AML-193 (cell line): ENCODE measurements at places on chromosomes 3 and 15.
A peak's percentile ranks its signal among the peaks of the same experiment; 100 is the strongest.

DNA sequence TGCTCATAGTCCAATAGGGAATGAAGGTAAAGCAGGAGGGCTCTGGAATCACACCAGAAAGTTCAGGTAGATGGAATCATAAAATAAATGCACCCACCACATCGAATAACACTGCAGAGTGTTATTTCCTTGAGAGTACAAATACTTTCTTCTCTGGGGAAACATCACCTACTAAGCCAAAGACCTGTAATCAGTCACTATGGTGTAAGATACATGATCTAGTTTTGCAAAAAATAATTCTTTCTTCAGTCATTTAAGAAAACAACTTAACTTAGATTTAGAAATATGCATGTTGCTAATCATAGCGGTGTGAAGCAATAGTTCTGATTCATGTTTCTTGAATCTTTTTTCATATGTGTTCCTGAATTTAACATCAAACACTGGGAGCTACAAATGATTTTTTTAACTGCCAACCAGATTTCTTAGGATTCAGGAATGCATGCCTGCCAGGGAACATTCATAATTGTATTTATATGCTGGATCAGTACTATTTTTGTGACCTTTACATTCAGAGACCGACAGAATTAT lies 40.2 kb upstream of the MEIS2 start:
- no peak for DNase-seq

- no peak for DNase-seq
Measured at GRCh38 chr3:21747376-21747775, 3.6 kb downstream of the ZNF385D start.

DNA sequence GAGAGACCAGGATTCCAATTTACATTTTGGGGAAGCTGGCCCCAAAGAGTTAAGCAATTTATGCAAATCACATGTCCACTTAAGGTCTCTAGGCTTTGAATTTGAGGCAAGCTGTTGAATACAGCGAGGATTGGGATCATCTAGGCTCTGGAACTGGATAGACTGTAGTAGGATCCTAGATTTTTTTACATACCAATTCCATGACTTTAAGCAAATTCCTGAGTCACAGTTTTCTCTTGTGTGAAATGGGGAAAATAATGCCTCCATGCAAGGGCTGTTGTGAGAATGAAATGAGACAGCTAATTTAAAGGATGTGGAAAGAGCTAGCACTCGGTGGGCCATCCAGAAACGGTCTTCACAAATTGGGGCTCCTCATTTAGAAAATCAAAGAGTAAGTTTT lies 103.4 kb downstream of the MINAR1 start:
- no peak for DNase-seq

DNA sequence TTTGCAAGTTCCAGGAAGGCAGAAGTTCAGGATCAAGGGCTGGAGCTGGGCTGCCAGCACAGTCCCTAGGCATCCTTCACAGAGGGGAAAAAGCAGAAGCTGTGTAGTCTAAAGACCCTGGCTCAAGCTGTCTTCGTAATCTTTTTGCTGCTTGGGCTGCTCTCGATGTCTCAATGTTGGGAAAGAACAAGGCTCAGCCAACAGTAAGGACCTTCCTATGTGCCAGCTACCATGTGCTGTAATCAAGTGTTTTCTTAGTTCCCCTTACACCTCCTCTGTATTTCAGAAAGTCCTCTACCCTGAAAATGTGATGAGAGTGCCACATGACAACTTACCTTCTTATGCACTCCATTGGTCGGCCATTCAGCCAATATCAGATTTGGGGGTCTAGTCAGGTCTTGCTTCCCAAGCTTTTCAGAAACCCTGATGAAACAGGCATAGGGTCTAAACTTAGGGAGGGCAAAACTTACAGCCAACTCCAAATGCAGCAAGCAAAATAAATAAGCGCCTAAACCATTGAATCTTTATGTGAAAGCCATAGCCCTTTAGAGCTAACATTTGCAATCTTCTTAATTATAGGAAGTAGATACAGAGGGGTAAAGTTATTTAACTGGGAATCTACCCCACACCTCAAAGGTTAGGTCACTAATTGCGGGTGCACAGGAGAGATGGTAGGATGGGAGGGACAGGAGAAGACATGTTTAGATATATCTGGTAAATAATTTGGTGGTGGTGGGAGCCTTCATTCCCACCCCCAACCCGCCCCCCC lies 1.2 kb upstream of the EDEM1 start:
- peak; percentile 98 for DNase-seq

DNA sequence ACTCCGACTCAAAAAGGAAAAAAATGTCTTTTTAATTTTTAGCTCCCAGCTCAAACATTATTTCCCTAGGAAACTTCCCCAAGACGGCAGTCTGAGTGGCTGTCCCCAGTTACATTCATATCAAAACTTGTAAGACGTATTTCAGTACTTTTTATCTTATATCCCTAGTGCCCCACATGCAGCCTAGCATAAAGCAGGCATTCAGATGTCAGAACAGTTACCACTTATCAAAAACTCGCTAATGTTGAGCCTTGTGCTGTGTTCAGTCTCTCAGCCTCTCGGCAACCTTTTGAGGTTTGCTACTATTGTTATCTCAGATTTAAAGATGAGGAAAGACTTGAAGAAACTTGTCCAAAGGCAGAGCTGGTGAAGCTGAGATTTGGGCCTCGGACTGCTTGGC lies 6.6 kb upstream of the SELENOS start:
- DNase-seq = no peak

DNA sequence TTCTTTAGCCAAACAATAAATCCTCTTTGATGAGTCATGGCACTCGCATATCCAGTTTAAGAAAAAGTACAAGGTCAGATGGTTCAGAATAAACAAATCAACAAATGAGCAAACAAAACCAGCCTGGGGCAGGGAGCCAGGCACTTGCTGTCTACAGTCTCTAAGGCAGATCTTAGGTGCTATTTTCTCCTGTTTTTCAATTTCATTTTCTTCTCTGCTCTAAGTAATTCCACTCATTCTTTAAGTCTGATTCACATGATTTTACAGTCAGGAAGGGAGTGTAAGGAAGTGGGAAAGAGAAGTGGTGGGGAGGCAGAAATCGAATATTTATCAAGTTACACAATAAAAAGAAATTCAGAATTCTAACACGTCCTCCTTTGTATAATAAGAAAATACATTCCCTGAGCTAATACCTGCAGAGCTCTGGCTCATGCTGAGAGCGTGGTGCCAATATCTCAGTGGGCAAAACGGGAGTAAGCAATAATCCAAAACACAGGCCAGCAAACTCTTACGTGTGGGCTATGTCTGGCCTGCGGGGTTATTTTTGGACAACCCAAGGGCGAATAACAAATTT lies 298.6 kb downstream of the ADAMTS17 start:
- no peak for DNase-seq

DNA sequence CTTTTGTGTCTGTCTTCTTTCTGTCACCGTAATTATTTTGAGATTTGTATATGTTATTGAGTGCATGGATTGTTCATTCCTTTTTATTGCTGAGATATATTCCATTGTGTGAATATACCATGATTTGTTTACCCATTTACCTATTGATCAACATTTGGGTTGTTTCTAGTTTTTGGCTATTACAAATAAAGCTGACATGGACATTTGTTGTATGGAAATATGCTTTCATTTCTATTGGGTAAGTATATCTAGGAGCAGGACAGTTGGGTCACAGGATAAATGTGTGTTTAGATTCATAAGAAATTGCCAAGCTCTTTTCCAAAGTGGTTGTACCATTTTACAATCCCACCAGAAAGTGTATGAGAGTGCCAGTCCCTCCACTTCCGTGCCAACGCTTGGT lies 51.2 kb downstream of the PFN2 start:
- DNase-seq = no peak

DNA sequence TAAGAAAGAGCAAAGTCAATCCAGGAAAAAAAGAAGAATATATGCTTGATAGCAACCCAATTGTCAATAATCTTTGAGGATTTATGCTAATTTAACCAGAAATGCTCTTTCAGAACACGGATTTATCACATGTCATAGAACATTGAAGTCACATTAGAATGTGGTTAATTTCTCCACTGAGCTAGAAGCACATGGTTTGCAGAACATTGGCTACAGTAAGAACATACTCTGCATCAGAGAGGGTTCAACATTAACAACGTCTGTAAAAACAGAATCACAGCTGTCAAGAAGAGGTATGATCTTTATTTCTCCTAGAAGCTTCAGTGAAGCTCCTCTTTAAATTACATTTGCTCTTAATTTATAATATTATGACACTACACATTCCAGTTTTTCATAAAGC lies 619.7 kb upstream of the AGTR1 start:
- no peak for DNase-seq

- DNase-seq = no peak
Measured at GRCh38 chr3:149243540-149243939, 21.9 kb upstream of the CP start.

- DNase-seq = no peak
Measured at GRCh38 chr3:48268381-48268935, 27.6 kb downstream of the ZNF589 start.

DNA sequence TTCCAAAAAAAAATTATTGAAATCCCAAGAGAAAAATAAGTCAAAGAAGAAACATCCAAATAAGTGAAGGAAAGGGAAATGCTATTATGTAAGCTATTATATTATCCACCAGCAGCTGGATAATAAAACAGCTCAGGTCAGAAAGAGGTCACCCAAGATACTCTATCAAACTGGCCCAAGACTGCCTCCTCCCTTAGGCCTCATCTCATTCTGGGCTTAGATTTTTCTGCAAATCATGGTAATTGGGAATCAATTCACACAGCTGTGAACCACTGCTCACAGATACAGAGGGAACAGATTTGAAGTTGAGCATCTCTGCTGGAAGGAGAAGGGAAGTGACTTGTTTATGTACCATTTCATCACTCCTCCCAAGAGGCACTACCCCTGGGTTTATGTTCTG lies 294.6 kb upstream of the DPPA4 start:
- DNase-seq = no peak

- no peak for DNase-seq
Measured at GRCh38 chr3:182375916-182376315, 417.4 kb upstream of the ATP11B start.

DNA sequence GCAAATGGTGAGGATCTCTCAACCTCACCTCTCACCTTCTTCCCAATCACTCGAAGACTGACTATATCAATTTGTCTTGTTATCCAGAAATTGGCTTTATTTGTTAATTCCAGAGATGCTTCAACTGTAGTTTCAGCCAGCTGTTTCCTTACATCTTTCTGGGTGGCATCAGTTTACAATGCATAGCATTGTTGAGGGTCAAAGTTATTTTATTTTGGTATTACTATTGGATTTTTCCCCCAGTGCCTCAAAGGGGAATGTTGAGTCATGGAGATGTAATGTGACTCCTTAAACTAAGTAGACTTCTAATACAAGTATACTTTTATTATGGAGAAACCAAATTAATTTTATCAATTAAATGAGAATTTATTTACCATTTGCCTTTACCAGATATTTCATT lies 351.6 kb downstream of the TIGIT start:
- DNase-seq = no peak

DNA sequence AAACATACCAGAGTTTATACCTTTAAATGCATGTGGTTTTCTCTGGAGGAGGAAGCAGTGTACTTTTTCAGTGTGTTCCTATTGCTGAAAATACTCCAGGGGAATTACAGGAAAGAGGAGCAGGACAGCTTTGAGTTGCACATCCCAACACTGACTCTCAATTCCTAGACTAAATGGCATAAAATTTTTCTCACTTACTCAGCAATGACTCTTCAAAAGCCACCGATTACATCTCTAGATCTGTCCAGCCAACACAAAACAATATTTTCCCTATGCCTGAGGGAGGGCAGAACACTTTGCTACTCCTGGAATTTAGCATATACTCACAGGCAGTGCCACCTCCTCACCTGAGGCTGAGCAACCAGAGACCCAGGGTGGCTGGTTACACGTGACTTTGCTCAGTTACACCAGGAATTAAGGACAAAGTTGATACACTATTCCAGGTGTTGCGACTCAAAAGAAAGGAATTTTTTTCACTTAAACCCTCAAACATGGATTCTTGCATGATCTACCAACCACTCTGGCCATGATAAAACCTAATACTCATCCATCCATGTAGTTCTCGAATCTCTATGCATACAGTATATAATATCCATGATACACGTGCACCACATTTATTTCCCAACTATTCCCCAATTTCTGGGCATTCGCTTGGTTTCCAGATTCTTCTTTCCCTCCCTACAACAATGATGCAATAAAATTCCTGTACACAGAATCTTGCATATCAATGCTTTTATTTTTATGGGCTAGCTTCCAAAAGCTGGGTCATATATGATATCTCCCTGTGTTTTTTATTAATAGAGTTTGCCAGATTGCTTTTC lies 194.6 kb downstream of the THRB start:
- DNase-seq = no peak

DNA sequence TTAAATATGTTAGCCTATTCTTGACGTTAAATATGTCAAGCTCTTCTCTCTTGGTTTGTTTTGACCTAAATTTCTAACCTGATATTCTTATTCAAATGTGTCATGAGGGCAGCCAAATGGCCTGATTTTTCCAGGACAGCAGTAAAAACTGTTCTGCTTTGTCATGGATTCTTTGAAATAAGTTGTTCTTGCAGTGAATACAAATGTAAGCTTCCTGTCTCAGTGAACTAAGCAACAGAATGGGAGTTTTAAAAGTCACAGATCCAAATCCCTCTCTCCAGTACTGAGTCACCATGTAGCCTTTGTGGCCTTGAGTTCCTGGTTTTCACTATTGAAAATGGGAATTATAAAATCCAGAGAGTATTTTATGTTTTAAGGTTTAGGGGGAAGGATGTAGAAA lies 301.8 kb downstream of the NLGN1 start:
- no peak for DNase-seq

DNA sequence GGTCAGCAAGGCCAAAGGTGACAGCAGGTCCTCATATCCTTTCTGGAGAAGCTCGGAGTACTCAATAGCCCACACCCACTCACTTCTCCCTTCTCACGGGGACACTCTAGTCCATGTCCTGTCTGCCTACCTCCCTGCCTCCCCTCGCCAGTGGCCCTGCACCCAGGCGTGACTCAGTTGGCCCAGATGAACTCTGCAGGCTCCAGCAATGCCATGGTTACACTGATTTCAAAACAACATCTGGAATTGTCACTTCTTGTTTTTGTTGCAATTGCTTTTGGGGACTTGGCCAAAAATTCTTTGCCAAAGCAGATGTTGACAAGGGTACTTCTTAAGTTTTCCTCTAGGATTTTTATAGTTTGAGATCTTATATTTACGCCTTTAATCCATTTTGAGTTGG lies 13.0 kb downstream of the IL16 start:
- DNase-seq = no peak

DNA sequence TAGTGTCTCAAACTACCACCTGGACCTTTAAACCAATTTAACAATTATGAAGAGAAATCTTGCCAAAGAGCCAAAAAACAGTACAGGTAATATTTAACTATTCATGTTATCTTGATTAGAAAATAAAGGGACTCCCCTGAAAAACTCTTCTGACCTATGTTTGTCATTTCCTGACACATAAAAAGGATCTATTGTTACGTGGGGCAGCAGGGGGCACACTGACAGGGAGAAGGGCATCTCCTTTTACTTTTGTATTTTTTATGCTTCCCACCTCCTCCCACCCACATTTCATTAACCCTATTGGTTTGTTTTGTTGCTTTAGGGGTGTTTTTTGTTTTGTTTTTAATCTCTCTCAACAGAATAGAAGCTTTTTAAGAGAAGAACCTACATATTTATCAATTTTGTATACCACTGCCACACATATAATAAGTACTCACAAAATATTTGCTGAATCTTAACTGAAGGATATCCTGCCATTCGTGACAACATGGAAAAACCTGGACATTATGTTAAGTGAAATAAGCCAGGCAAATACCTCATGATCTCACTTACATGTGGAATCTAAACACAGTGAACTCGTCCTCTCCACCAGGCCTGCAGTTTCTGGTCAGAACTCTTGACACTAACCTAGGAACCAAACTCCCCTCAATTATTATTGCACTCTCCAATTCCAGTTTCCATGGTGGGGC lies 17.7 kb downstream of the STAG1 start:
- no peak for DNase-seq
